ENCODE measurements at places on chromosomes 7 and 10.
A peak's percentile ranks its signal among the peaks of the same experiment; 100 is the strongest.

DNA sequence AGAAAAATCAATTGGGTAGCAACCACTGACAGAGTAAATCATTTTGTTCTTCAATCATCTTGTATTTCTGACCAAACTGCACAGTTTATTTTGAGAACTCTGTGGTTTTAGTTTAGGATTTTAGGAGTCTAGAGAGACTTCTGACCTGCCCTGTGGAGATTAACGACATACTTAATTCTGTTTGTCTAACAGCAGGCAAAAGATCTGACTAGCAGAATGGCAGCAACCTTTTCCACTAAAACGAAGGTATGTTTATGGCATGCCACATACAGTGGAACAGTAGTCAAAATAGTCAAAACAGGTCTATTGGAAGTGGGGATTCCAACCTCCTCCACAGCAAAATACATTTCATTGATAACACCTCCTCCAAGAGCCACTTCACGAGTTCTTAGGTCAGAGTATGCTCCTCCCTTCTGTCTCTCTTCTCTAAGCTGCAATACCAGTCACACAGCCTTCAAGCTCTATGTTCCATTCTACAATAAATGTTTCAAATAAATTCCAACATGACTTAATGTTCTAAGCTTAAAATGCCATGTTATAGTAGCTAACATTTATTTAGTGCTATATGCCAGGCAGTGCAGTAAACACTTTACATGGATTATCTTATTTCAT is 34.4 kb downstream of the NRCAM start:
- DNase-seq, result no peak

DNA sequence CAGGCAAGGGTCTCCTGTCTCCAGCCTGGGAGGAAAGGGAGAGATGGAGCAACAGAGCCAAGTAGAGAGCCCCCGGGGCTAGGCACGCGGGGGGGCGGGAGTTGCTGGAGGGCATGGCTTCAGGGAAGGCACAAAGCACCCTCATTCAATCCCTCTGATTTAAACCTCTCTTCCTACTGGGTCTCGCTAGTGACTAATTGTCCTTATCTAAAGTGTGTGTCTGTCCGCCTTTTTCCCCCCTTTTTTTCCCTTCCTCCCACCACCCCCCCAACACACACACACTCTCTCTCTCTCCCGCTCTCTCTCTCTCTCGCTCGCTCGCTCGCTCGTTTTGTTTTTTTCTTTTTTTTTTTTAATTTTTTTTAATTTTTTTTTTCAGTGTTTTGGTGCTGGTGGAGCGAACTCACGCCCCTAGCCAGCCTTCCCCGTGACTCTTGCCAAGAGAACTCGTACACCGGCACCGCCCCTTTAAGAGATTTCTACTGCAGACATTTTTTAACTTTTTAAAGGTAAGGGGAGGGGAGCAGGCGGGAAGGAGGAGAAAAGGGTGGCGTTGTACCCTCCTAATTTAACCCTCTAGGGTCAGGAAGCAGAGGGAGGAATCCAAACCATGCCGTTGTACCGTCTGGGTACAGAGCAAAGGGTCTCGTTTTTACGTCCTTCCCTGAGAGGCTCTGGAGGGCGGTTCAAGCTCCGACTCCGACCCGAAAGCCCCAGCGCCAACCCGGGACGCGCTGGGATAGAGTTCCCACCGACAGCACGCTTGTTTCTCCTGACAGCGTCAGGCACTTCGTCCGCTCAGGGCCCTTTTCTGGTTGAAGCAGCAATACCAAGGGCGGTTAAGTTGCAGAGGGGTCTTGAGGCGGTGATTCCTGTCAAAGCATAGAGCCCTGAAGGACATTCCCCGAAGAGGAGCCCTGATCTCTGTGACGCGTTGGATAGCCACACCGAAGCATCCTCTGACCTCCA is at the start of gene HPSE2:
TSS of gene HPSE2 (minus strand) at position 195 of the 969 bp plus-strand sequence.
- no peak for DNase-seq

- no peak for DNase-seq
Observed at GRCh38 chr7:44313621-44314031, 11.8 kb downstream of the CAMK2B start.

DNA sequence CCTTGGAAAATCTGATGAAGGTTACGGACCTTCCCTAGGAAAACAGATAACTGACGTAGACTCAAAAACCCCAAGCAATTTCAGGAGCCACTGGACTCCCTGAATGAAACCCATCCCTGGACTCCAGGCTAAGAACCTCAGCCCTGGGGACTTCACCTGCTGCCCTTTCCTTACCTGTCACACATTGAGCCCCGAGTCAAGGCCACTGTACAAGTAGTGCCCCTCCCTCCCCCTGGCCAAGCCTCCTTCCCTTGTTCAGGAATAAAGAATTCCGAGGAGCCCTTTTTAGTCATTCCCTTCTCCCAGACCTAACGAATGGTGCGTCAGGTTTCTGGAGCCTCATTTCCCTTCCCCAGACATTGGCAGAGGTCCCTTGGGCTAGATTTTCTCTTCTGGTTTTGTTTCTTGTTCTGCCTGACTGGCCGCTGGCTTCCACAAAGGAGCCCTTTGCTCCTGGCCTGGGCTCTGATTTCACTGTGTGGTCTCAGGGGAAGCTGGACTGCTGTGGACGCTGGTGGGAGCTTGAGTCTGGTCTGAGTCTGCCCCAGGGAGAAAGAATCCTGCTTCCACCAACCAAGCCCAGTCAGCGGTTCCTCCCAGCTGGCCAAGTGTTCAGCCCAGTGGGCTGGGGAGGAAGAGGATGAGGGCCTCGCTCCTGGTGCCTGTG is 31.7 kb downstream of the ZNF775 start:
- no peak for DNase-seq

DNA sequence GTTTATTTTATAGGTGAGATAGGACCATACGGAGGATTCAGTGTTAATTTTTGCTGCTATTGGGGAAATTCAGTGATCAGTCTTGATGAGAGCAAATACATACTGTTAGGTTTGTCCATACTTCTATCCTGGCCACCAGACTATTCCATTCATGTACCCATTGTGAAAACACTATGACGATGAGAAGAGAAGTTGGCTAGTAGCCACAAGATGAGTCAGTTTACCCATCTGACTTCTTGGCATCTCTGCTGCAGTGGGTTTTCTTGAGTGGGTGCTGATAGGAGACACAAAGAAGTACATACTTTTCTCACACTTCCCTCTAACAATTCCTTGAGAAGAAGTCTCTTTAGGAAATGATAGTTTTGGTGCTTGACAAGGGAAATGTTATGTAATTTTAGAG is 133.1 kb downstream of the TFPI2 start:
- peak; percentile 2 for DNase-seq

DNA sequence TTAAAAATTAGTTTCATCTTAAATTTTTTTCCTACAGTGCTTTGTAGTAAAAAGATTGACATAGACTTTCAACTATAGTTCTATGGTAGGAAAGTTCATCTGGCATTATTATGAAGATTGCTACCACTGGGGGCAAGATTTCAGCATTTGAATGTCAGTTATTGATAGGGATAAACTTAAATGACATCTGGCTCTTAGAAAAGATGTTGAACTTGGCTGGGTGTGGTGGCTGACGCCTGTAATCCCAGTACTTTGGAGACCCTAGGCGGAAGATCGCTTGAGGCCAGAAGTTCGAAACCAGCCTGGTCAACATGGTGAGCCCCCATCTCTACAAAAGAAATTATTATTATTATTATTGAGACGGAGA is 1.4 kb upstream of the TRA2A start:
- no peak for DNase-seq

DNA sequence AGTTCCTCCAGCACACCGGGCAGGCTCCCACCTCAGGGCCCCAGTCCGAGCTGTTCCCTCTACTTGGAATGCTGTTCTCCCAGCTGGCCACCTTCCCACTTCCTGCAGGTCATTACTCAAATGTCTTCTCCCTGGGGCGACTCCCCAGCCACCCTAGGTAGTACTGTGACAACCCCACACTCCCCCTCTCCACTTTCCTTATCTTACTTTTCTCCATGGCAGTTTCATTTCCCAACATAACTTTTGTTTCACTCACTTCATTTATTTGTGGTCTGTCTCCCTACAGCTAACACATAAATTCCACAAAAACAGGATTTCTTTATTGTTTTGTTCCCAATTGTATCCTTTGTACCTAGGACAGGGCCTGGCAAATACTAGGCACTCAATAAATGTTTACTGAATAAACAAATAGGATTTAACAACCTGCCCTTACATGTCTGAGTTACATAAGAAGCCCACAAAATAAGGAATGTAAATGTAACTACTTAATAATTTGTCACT is 76.5 kb downstream of the JAZF1 start:
- peak; percentile 43 for DNase-seq

DNA sequence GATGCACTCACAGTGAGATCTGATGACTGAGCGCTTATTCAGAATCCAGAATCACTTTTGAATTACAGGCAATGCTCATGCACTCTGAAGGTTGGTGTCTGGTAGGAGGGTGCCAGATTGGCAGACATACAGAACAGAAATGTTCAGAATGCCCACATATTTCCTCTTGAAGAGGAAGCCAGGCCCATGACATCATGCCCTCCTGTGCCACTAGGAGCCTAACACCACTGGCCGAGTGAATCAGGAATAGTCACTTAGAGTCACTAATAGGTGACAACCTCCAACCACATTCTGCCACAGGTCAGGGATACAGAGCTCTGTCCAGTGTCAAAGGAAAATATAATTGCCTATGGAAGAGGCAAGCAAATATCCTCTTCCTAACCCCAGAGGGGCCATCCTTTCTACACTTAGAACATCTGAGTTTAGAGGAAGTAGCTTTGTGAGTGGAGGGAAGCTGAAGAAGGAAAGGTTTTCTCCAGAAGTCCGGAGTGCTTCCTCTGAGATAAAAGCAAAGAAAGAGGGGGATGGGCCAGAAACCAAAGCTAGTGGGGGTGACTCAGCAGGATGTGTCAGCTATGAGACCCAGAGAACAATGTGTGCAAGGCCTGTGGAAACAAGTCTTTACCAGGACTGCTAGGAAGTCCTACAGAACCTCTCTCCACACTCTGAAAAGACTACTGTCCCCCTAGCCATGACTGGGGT is 838.8 kb downstream of the GRID1 start:
- no peak for DNase-seq

GRCh38 chr7:81986723-81987470 is 217.1 kb upstream of the HGF start:
- DNase-seq, result peak; percentile 6

DNA sequence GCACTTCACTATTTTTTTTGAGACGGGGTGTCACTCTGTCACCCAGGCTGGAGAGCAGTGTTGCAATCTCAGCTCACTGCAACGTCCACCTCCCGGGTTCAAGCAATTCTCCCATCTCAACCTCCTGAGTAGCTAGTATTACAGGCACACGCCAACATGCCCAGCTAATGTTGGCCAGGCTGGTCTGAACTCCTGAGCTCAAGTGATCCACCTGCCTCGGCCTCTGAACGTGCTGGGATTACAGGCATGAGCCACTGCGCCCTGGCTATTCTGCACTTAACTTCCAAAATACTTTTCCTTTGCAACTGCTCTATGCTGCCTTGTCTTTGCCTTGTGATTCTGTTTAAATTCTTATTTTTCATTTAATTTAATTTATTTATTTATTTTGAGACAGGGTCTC is 67.0 kb upstream of the ZNF479 start:
- no peak for DNase-seq

DNA sequence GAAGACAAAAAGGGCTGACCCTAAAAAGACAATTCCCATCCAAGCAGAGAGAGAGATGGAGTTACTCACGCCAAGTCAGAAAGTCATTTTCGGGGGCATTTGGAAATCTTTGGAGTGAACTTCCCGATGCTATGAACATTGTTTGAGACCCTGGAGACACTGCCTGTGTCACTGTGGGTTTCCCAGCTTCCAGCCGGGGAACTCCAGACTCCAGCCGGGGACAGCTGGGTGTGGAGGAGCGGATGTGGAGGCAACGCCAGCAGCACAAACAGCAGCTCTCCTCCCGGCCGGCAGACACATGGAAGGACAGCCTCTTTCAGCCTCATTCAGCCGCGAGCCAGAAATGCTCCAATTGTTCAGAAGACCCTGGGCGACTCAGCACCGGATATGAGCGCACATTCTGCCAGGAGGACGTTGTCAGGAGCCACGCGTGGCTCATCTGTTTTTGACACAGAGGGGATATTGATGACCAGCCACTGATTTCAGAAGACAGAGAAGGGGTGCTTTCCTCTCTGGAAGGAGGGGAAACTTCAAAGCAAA is 97.6 kb downstream of the PRPF18 start:
- DNase-seq, result peak; percentile 79

DNA sequence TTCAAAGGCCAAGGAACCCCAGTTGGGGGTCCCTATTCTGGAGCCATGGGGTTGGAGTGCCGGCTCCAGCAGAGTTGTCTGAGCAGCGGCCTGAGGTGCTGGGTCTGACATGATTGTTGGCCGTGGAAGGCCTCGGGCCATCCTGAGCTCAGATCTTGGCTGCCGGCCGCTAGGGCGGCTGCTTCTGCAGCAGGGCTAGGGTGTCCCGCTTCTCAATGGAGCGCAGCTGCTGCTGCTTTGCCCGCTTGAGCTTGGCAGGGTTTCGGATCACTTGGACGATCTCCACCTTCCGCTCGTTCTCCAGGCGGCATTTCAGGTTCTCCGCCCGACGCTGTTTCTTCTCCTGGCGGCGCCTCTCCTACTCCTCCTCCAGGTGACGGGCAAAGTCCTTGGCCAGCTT is 171.1 kb downstream of the HIBADH start:
- DNase-seq, result no peak

GRCh38 chr7:153590571-153590970 is 461.6 kb upstream of the DPP6 start:
- no peak for DNase-seq

- DNase-seq, result no peak
Observed at GRCh38 chr10:5406918-5407317, 2.3 kb upstream of the TUBAL3 start.

- DNase-seq, result peak; percentile 95
Observed at GRCh38 chr10:30820261-30820991, 190.9 kb upstream of the LYZL2 start.

DNA sequence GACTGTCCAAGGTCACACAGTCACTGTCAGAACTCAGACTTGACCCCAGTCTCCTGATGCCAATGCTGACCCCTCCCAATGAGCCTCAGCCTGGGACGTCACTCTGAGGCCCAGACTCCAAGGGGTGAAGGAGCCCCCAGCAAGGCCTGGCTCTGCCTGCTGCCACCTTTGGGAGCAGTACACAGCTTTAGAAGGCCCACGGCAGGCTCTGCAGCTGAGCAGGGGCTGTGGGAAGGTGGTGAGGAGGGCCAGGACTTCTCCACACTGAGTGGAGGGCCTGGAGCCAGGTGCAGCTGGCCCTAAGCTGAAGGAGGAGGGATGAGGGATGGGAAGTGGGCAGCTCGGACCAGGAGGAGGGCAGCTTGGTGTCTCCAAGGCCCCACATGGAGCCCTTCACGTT is 23.9 kb upstream of the ZMIZ1 start:
- DNase-seq, result no peak

DNA sequence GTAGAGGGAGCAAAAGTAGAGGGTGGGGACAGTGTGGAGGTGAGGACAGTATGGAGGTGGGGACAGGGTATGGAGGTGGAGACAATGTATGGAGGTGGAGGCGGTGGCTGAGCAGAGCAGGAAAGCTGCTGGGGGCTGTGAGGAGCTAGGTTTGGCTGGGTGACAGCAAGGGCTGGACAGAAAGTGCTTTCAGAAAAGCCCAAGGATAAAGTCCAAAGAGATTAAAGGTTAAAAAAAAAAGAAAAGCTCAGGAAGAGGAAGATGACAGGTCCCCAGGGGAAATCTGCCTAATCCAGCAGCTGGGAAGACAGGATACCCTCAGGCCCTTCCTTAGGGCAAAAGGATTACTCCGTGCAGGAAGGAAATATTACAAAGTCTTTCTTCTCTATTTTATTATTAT is 32.1 kb upstream of the PFKFB3 start:
- no peak for DNase-seq

- no peak for DNase-seq
Observed at GRCh38 chr7:129578829-129579228, 32.7 kb upstream of the NRF1 start.

- no peak for DNase-seq
Observed at GRCh38 chr10:123648595-123648994, 17.6 kb upstream of the GPR26 start.

- DNase-seq, result no peak
Observed at GRCh38 chr7:96306385-96307125, 15.3 kb downstream of the SLC25A13 start.
